ENCODE measurements at places on chromosomes 12 and 14.
A peak's percentile ranks its signal among the peaks of the same experiment; 100 is the strongest.

DNA sequence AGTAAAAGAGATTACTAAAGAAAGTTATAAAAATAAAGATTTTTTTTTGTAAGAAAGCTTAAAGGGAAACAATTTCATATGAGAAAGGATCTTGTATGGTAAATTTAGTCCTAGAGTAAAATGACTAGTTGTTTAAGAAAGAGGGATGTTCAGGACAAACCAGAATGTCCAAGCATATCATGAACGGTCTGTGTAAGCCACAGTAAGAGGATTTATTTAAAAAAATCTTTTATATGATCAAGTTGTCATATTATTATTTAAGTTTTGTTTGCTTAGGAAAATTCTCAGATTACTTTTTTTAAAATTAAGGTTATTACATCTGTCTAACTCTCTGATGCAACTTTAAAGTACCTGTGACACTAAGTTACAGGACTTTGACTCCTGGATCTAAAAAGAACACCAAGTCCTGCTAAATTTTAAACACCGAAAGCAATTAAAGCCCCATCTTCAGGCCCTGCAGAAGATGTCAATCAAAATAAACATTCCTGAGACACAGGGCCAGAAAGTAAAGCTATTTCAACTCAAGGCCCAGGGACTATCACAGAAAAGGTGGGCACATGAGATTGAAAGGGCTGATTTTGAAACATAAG lies 17.3 kb upstream of the CCDC196 start:
- no peak for DNase-seq
- no peak overlapping the region for H3K27ac ChIP-seq
- no peak overlapping the region for H3K4me3 ChIP-seq
- H3K4me1 ChIP-seq = no peaks in the 10 kb centered on the region
- no peaks in the 10 kb centered on the region for H3K36me3 ChIP-seq

GRCh38 chr12:52243856-52244614 lies 11.0 kb downstream of the KRT7 start:
- H3K27ac ChIP-seq = no peak overlapping the region
- H3K27me3 ChIP-seq = no peaks in the 10 kb centered on the region
- H3K4me3 ChIP-seq = no peak overlapping the region
- peaks cover 14% of the 10 kb centered on the region for H3K4me1 ChIP-seq
- peak; percentile 25 for DNase-seq
- H3K36me3 ChIP-seq = no peaks in the 10 kb centered on the region

DNA sequence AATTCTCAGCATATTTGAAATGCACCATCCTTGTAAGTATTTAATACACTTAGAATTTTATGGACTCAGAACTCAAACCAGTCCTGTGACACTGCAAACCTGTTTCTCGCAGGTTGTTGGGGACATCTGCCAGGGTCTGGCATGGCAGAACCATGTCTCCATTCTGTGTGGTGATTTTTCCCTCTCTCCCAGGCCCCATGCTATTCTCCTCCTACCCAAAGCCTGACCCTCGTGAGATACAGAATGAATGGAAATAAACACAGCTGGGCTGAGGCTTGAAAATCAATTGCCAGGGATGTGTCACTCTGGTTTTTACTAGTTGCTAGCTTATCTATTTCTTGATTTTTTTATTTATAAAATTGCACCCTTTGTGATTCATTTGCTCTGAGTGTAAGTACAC lies 19.8 kb downstream of the TPH2 start:
- no peak overlapping the region for H3K4me3 ChIP-seq

DNA sequence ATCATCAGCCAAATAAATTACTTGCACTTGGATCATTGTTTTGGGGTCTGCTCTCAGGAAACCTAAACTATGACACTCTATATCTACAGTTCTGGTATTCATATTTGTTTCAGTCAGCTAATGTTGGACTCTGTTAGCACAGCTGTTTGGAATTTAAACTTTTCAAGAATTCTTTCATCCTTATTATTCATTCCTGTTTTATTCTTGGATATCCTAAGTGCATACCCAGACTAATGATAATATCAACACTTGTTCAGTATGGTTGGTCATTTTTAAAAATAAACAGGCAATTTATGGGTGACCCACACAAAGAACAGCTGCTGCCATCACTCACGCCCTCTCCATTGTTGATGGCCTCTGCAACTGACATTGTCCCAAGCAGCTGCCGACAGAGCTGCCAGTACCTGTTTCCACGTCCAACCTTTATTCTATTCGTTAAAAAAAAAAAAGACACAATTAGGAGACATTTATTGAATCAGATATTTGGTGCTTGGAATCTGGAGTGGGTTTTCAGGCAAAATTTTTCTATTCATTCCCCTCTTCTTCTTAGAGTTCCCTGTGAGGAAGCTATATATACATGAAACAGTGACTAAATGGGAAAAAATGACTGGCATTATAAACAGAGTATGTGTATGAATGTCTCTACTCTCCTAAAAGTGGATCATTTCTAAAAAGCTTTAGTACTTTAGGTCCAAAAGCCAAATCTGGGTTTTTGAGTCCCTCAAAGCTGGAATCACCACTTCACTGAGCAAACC lies 252.1 kb upstream of the NAV3 start:
- DNase-seq = no peak
- no peak overlapping the region for H3K27ac ChIP-seq
- no peaks in the 10 kb centered on the region for H3K4me1 ChIP-seq
- H3K36me3 ChIP-seq = no peaks in the 10 kb centered on the region
- H3K4me3 ChIP-seq = no peak overlapping the region

- no peaks in the 10 kb centered on the region for H3K36me3 ChIP-seq
- no peaks in the 10 kb centered on the region for H3K4me1 ChIP-seq
- H3K4me3 ChIP-seq = no peak overlapping the region
- H3K27me3 ChIP-seq = no peaks in the 10 kb centered on the region
- no peak for DNase-seq
- no peak overlapping the region for H3K27ac ChIP-seq
These were observed 105.3 kb downstream of the KCNH5 start for GRCh38 chr14:62939970-62940369.

Measured in CD8-positive, alpha-beta memory T cell (primary cell).